ENCODE measurements at places on chromosomes 1 and 21.
A peak's percentile ranks its signal among the peaks of the same experiment; 100 is the strongest.

- no peak for DNase-seq
These were observed 208.8 kb downstream of the FOXD2 start for GRCh38 chr1:47646676-47647075.

GRCh38 chr1:28510970-28511440 lies 5.2 kb downstream of the RCC1 start:
- DNase-seq, result no peak

- DNase-seq, result no peak
These were observed 8.9 kb downstream of the METTL13 start for GRCh38 chr1:171790318-171790717.

- DNase-seq, result peak; percentile 46
These were observed 316 bp downstream of the AP4B1 start for GRCh38 chr1:113904293-113904673.

GRCh38 chr1:37432716-37433115 lies 41.7 kb upstream of the ZC3H12A start:
- DNase-seq, result no peak

- no peak for DNase-seq
These were observed 75.7 kb downstream of the PHTF1 start for GRCh38 chr1:113683384-113684152.

GRCh38 chr1:86965827-86966182 lies 51.4 kb downstream of the HS2ST1 start:
- no peak for DNase-seq

DNA sequence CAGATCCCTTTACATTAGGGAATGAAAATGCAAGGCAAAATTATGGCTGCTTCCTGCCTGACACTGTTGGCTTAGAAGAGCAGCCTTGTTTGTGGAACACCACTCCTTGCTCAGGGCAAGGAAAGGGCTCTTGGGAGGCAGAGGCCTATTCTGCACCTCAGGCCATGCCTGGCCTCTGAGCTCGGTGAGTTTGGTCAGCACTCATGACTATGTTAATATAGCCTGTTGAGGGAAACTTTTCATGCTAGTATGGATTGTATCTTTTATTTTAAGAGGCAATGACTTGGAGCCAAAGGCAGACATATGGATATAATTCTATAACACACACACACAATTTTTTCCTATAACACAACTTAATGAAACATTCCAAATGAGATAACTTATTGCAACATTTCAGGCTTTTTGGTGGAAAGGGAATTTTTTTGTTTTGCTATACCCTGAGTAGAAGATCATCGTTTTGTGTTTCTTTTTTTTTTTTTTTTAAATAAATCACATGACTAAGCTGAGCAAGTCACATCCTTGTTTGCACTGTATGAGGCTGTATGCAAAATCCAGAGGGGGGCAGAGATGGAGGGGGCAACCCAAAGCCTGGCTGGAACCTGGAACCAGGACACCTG lies 5.6 kb upstream of the YRDC start:
- no peak for DNase-seq

GRCh38 chr1:166907763-166908162 lies 31.7 kb upstream of the TADA1 start:
- peak; percentile 35 for DNase-seq

DNA sequence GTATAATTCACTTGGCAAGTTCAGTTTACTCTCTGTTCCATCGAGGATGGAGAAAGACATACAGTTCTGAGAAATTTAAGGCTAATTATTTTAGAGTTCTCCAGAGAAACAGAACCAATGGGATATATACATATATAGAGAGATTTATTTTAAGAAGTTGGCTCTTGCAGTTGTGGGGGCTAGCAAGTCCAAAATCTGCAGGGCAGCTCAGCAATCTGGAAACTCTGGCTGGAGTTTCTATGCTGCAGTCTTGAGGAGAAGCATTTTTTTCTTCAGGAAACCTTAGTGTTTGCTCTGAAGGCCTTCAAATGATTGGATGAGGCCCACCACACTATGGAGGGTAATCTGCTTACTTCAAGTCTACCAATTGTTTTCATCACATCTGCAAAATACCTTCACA lies 34.6 kb downstream of the TRAF5 start:
- DNase-seq, result no peak

DNA sequence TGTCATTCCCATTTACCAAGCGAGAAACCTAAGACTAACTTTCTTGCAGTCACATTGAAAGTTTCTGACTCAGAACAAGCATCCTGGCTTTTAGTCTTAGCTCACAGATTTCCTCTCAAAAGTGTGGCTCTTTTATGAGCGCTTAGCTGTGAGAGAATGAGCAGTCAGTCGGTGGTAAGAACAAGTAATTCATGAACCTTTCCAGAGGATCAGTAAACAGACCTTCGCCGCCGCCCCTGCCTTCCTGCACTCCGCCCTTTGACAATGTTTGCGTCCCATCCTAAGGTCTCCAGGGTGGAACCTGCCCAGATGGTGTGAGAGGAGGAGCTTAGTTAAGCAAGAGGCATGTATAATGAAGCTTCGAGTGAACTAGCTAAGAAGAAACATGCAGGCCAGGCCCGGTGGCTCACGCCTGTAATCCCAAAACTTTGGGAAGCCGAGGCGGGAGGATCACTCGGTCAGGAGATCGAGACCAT lies 142.4 kb downstream of the GLUL start:
- no peak for DNase-seq

GRCh38 chr1:94986783-94987182 lies 59.9 kb upstream of the CNN3 start:
- DNase-seq, result no peak

DNA sequence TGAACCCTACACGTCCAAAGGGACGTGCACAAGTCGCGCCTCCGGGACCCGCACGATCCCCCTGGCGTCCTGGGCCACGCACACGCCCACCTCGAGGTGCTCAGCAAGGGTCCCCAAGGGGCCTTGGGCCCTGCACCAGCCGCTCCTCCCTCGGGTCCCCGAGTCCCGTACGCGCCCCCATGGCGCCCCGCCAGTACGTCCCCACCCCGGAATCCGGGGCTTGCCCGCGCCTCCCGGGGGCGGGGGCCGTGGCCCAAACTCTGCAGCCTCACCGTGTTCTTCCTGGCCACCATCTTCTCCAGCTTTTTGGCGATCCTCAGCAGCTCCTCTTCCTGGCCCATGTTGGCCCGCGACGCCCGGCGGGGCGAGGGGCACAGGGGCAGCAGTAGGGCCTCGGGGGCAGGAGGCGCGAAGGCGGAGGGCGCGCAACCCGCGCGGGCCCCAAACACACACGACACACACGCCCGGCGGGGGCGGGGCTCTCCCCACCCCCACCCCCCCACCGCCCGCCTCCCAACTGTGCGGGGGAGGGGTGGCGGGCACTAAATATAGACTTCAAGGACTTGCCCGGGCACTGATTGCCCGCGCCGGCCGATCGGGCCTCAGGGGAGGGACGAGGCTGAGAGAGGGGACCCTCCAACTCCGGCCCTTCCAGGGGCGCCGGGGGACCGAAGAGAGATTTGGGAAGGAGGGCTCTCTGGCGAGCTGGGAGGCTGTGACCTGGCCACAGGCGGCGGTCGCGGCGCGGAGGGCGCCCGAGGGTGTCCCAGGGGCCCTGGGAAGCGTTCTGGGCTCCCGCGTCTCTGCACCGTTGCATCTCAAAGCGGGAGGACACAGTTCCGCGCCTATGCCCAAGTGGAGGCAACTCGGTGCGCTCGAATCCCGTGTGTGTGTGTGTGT lies at the start of gene TCEA3:
Gene TCEA3 (minus strand): TSS at position 456 of the 900 bp plus-strand sequence. CDS start 115 bp downstream, at position 341.
- DNase-seq, result peak; percentile 29

- no peak for DNase-seq
These were observed 33.4 kb upstream of the NTPCR start for GRCh38 chr1:232917053-232917452.

DNA sequence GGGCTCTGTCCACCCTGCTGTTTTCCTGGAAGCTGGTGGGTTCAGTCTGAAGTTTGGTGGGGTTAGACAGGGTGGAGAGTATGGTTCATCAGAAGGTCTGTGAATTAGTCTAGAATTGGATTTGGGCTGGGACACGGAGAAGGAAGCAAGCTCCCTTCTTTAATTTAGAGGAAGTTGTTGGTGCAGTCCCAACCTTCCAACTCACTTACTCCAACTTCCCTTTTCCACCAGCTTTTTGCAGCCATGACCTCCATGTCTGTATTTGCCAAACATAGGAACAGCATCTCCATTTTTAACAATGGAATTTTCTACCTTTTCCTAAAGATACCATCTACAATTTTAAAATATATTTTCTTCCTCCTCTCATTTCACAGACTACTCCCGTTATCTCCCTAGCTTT lies 28.5 kb upstream of the PRELP start:
- DNase-seq, result no peak

DNA sequence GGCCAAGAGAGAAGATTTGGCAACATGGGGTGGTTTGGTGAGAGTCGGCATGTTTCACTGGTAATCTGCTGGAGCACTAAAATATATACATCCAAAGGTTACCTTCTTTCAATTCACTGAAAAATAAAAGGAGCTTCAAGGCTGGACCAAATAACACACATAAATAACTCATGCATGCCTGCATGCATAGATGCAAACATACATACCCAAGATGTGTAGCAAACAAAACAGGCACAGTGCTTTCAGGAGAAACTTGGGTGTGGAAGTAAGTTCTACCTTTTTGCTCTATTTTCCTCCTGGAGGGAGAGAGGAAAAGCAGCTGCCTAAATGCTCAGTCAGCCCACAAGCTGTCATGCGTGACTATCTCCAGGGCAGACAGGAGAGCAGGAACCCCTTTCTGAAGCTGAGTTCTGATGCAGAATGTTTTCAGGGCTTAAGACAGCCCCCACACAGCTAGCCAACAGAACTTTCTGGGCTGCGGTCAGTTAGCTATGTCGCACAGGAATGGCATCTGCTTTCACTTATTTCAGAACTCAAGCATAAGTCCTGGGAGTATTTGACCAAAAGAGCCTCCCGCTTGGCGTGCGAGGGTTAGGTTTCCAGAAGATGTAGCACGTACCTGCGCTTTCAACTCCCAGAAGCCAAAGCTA lies 166.2 kb downstream of the TOMM20 start:
- DNase-seq, result peak; percentile 50

DNA sequence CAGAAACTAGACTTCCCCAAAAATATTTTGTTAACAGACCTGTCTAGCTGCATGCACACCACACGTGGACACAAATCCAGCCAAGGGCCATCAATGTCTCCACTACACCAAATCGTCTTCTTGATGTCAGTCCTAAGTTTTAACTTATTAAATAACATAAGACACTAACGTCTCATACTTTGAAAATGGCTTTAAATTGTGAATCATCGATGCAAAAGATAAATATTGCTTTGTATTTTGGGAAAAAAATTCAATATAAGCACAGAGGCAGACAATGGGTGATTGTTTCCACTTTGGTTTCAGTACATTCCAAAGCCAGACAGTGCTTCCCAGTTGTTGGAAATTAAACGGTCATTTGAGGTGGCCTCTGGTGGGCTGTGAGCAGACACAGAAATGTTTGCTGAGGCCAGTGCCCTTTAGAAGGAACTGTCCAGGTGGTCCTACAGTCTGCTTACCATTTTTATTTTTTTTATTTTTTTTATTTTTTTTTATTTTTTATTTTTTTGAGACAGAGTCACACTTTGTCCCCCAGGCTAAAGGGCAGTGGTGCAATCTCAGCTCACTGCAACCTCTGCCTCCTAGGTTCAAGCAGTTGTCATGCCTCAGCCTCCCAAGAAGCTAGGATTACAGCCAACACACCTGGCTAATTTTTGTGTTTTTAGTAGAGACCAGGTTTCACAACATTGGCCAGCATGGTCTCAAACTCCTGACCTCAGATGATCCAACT lies 1.8 kb upstream of the KIAA2013 start:
- DNase-seq, result no peak

DNA sequence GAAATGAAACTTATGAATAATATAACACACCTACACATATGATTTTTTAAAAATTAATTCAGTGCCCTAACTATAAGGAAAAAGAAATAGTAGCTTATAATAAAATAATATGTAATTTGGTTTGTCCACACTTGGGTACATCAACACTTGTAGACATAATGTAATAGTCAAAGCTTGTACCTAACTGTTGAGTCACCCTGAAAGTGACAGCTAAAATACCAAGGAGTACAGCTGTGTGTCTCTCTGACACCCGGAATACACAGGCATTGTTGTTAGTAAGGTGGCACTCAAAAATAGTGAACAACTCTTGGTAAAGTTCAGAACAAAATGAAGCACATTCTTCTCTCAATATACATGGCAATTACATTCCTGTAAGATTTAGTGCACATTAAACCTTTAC lies 243.4 kb downstream of the TRABD2B start:
- no peak for DNase-seq

DNA sequence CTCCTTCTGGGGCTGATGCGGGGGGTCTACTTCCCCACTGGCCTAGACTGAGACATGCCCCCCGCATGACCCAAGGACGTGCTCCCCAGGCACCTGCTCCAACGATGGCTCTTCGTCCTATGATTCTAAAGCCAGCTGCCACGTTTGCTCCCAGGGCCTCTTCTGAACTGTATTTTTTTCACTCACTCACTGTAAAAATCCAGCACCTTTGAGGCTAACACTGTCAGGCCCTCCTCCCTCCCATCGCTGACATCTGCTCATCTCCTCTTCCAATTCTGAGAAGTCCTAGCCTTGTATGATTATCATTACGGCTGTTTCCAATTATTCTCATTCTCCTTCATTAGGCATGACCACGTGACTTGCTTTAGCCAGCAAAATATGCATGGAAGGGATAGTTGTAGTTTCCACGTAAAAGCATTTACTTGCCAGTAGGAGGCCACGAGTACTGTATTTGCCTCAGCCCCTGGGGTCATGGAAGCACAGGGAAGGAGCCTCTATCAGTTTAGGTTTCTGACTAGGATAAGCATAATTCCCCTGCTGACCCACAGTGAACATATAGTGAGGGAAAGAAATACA lies 19.1 kb upstream of the EDN2 start:
- no peak for DNase-seq

DNA sequence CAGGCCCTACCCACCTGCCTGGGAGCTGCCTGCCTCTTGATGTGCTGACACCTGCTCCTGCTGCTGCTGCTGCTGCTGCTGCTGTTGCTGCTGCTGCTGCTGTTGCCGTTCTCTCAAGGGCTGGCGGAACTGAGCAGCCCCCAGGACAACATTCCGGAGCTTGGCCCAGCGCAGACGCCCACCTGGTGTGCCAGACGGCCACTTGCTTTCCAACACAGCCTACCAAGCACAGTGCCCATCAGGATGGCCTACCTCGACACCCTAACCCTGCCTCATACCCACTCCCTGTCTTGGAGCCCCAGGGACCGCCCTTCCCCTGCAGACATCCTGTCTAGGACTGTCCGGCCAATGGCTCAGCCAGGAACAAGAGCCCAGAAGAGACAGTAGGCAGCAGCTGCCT lies 11.8 kb downstream of the DENND4B start:
- no peak for DNase-seq

DNA sequence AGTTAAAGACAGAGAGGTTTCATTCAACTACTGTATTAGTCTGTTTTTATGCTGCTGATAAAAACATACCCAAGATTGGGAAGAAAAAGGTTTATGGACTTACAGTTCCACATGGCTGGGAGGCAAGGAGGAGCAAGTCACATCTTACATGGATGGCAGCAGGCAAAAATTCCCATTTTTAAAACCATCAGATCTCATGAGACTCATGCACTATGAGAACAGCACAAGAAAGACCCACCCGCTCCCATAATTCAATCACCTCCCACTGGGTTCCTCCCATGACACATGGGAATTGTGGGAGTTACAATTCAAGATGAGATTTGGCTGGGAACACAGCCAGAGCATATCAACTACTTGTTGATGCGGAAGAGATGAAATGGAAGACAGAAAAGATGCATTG lies 9.2 kb downstream of the GPR161 start:
- no peak for DNase-seq

- no peak for DNase-seq
These were observed 41.5 kb downstream of the CHIA start for GRCh38 chr1:111332190-111332589.

All from germinal center (tissue), 1 donor.